ENCODE measurements at places on chromosomes 2 and 18.

GRCh38 chr2:70385966-70386595 lies 84.2 kb upstream of the FAM136A start:
- DNase-seq = no peak

- no peak for DNase-seq
Observed at GRCh38 chr18:61714421-61714820, 178.4 kb downstream of the RNF152 start.

- DNase-seq = peak; percentile 83
Observed at GRCh38 chr2:61443342-61444041, 27.4 kb downstream of the USP34 start.

- no peak for DNase-seq
Observed at GRCh38 chr2:229572507-229573271, 141.7 kb downstream of the DNER start.

DNA sequence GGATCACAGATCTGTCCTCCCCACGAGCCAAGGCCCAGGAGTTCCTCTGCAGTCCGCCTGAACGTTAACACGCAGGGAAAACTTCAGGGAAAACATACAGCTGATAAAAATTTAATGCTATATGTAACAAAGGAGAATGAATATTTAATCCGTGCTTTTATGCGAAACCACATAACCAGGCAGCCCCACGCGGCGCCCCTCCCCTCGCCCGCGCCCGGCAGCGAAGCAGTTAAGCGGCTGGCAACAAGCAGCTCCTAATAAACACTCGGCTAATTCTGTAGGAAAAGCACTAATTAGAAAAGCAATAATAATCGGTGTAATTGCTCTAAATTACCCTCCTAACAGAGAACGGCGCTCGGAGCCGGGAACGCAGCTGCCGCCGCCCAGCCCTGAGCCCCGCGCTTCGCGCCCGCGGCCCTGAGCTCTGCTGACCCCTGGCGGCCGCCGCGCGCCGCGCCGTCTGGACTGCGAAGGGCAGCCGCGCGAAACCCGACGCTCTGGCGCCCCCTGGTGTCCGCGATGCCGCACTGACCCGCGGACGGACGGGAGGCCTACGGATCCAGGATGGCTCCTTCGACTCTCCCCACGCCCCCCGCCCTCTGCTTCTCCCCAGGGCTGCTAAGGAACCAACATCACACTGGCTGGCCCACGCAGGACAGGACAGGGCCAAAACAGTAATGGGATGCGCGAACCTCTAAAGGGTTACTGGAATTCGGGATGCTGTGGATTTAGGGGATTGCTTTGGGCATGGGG lies 181.4 kb downstream of the SMAD2 start:
- peak; percentile 71 for DNase-seq

DNA sequence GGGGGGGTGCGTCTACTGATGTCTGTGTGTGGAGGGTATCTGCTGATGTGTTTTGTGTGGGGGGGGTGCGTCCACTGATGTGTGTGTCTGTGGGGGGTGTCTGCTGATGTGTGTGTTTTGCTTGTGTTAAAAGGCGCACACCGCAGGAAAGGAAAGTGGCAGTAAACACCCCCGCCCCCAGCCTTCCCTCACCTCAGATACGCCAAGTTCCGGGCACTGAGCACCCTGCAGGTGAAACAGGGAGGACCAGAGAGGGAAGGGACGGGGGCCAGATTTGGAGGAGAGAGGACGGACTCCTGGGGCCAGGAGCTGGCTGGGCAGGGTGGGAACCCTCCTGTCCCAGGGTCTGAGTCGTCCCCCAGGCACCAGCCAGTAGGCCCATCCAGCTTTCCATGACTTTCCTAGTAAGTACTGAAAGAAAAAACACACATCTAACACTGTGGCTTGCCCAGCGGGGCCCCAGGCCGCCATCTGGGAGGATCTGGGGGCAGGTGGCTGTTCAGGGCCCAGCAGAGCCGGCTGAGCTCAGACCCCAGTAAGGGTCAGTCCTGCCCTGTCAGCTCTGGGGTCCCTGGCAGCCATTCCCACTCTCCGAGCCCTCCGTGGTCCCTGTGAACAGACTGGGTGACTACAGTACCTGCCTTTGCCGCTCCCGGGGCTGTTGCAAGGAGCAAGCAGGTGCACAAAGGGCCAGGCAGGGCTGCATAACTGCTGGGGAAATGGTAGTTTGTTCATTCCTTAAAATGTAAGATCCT lies 126.9 kb downstream of the NFATC1 start:
- no peak for DNase-seq

DNA sequence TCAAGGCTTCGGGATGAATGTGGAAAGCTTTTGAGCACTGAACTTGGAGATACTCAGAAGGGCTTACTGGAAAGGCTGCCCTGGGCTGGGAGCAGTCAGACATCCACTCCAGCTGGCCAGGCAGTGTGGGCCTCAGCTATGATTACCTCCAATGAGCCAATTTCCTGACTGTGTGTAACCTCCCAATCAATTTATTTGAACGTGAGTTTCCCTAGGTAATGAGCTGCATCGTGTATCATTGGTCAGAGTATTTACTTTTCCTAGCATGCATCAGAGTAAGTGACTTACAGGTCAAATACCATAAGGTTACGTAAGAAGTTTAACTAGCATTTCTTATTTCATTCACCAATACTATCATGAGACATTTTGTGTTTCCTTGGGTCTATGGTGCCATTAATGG lies 11.0 kb upstream of the CTAGE1 start:
- DNase-seq = no peak

DNA sequence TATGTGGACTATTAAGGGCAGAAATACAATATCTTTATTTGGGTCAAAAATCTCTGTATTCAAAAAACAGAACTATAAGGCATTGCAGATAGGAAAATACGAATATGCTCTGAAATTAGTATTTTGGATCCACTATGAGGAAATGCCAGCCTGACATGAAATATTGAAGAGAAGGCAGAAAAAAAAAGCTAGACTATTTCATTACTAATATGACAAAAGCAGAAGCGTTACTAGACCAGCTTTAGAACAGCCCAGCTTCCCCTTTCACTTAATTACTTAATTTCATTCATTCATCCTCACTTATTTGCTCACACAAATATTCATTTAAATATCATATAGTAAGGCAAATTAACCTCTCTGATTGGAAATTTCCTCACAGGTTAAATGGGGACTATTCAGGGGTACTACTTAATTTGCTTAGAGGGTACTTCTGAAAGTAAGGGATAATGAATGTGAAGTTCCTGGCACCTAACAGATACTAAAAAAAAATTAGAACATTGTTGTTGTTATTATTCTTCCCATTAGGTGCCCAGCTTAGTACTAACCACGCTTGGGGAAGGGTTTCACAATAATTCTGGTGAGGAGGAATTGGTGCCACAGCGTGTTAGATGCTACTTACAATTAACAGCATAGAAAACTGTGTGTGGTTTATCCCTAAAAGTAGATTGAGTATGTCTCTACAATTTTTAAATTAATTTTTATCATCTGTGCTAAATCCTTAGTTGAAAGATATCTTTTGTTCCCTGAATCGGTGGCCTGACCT lies 71.1 kb upstream of the CTLA4 start:
- peak; percentile 93 for DNase-seq

- DNase-seq = no peak
Observed at GRCh38 chr18:46650681-46651080, 6.3 kb downstream of the LOXHD1 start.

DNA sequence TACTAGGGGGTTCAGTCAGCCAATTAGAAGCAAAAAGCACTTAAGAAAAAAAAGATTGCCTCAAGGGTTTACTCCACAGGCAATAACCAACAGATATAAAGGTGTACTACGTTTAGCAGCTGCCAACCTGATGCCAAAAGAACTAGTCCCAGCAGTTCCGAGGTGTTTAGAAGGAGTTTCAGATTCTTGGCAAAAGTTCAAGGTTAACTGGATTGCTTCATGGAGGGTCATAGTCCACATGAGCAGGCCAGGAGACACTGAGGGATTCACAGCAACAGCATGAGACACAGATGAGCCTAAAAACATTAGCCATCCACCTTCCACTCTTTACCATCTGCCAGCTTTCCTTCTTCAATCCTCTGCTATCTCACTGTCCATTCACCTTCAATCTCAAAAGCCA lies 4.9 kb upstream of the DNAH7 start:
- no peak for DNase-seq

DNA sequence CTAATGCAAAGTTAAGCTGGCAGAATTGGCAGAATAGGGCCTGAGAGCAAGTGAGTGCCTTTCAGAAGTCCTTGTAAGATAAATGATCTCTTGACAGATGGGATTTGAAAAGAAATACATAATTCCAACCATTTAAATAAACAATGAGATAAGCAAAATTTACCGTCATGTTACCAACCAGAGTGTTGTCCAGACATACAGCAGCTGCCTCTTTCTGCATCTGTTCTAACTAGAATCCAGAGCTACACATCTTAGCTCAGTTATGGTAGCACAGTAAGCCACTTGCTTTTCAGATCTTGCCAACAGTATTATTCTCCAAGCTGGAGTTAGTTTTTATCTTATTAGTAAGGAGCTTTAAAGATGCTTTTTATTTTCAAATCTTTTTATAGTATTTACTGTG lies 179.6 kb downstream of the BARD1 start:
- no peak for DNase-seq

DNA sequence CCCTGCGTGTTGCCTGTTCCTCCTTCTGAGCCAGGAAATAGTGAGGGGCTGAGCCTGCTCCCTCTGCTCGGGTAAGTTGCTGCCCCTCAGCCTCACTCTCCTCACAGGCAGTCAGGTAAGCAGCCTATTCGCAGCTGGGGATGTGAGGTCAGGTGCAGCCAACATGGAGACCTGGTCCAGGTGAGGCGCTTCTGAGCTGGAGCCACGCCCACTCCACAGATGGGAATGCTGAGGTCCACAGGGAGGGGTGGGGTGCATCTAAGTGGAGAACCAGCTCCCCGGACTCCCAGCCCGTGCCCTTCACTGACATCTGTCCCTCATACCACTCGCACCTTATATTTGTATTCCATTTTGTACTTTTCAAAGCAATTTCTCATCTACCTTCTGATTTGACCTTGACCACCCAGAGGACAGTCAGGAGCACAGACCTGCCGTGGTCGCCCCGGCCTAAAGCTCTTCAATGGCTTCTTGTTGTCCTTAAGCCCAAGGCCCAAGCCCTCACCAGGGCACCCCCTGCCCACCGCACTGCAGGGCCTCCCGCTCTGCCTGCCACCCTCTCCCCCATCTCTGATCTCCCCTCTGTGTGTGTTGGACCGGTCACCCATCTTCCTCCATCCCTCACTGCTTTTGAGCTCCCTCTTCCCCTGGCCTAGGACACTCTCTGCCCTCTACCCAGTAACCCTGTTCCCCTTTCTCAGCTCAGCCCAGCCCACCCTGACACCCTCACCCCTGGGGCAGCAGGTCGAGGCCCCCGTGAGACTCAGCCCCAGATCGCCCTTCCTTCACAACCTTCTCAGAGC lies 49.2 kb upstream of the TAF1B start:
- no peak for DNase-seq

DNA sequence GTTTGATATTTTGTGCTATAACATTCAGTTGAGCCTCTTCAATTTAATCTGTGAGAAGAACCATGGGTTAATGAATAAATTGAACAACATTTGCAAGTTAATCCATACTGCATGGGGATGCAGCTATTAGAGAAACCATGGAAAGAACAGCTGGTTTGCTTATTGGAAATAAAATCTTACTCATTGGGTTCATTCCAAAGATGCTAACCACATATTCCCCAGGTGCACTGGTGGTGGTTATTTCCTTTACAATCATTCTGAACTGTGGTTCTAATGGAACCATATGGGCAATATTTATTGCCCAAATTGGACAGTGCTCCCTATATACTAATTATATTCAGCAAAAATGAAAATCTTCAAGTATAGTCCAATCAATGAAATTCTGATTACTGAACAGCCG lies 1200.4 kb upstream of the CDH2 start:
- no peak for DNase-seq

DNA sequence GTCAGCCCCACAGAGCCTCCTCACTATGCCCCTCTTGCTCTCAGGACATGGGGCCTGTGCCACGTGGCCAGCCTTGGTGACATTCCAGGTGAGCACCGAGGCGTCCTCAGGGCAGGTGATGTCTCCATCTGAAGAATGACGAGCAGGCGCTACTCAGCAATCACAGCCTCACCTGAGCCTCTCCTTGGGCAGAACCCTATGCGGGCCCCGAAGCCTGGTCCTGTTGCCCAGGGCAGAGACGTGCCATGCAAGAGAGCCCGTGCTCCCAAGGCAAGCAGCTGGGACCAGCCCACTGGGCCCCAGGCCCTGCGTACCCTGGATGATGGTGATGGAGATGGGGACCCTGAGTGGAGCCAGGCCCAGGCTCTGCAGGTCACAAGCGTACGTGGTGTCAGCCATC lies 32.5 kb upstream of the SELENOI start:
- DNase-seq = no peak

DNA sequence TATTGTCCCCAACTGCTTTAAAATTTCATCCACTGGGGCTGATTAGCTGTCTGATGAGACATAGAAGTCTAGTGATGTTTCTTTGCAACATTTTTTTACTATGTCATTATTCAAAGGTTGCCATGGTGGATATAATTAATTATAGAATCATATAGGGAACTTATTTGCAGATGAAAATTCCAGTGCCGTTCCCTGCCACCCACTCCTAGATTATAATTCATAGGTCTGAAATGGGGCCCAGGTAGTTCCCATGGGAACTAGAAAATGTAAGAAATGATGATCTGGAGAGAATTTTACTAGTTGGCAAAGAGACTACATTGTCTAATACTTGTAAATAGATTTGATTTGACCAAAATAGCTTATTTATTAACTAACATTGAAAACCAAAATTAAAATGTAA lies 1496.5 kb upstream of the NXPH2 start:
- DNase-seq = no peak

DNA sequence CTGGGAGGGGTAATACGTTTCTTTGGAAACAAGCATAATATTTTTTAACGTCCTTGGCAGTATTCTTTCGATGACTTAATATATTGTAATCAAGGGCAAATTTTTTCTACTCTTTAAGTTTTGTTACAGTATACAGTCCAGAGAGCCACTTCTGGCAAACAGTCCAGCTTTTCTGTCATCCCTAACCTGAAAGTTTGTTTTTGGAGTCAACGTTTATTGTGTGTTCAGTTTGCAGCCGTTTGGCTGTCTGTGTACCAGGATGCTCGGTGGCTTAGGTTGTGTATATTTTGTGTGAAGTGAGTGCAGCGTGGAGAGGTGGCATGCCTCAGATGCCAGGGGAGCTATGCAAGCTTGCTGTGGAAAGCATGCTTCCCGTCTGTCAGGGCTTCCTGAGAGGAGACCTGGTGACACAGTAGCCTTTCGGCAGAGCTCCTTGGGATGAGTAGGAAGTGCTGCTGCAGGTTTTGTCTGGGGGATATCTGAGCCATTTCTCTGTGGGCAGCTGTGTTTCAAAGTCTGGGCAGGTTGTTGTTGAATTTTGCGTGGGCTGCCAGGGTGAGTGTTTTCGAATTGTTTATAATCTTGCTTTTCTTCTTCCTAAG lies 14.7 kb downstream of the MAP3K20 start:
- DNase-seq = no peak
